ENCODE measurements at places on chromosomes 2 and 18.

GRCh38 chr2:201470821-201471731 lies 19.5 kb downstream of the STRADB start:
- no peak for DNase-seq

- no peak for DNase-seq
Measured at GRCh38 chr2:17918789-17919188, 40.3 kb downstream of the KCNS3 start.

DNA sequence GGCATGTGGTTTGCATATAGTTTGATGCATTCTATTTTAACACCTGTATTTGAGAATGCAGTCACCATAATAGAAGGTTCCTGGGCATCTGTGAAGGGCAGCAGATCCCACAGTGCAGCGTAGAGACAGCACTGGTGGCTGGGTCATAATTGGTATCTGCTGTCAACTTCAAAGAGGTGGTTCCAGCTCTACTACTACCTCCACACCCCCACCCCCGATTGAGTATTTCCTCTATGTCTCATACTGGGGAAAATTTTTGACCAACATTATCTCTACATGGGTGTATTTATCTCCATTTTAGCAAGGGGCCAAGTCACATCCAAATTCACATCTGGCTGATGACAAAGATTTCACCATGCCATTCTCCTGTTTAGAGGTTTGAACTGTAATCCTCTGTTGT lies 43.0 kb downstream of the TRPM8 start:
- DNase-seq: no peak

DNA sequence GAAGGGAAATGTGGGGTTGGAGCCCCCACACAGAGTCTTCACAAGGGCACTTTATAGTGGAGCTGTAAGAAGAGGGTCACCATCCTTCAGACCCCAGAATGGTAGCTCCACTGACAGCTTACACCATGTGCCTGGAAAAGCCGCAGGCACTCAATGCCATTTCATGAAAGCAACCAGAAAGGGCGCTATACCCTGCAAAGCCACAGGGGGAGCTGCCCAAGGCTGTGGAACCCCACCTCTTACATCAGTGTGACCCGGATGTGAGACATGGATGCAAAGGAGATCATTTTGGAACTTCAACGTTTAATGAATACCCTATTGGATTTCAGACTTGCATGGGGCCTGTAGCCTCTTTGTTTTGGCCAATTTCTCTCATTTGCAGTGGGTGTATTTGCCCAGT lies 694.7 kb downstream of the CBLN2 start:
- no peak for DNase-seq

DNA sequence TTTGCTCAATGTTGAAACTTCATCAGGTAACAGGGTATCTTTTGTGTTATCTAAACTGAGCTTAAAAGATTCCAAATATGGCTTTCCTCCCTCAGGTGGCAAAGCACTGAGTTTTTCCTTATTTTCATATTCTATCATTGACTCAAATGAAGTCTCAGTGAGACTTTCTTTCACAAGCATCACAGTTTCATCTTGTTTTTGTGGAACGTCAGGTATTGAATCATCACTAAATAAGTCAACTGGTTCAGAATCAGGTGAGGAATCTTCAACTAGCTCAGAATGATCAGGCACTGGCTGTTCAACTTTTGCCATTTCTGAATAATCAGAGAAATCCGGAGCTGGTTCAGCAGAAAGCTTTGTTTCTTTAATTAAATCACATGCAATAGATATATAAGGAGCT lies 24.6 kb downstream of the RTN4 start:
- no peak for DNase-seq

DNA sequence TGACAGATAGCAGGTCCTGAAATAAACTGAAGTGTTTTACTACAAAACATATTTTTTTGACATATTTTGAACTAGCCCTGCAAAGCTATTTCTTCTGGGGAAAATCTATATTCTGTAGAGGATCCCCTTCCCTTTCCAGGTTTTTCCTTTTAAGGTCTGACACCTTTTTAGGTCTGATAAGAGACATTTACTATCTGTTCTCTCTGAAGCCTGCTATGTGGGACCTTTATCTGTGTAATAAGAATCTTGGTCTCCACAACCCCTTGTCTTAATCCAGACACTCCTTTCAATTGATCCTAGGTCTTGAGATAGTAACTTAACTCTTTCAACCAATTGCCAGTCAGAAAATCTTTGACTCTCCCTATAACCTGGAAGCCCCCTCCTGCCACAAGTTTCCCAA lies 5.5 kb upstream of the PDK1 start:
- no peak for DNase-seq

DNA sequence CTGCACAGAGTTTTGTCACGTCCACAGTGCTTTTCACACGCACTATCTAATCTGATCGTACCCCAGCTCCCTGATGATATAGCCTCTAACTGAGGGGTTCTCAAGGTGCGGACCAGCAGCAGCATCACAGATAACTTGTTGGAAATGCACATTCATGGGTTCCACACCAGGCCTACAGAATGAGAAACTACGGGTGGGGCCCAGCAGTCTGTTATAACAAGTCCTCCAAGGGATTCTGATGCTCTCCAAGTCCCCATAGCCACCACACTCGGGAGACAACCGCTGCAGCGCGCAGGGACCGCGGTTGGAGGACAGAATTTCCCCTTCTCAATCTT lies 745 bp upstream of the BZW1 start:
- DNase-seq: no peak

DNA sequence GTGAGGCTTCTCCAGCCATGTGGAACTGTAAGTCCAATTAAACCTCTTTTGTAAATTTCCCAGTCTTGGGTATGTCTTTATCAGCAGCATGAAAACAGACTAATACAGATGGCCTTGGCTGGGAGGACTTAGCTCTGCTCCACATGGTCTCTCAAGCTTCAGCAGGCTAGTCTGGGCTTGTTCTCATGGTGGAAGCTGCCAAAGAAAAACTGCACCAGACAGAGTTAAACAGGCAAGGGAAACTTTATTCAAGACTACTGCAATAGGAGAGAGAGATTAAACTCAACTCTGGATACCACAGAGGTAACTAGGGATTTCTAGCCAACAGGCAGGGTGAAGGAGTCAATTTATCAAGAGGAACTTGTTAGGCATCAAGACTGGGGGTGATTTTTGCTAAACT lies 142.1 kb downstream of the CABLES1 start:
- DNase-seq: no peak

- no peak for DNase-seq
Measured at GRCh38 chr2:207983641-207984042, 41.7 kb downstream of the PLEKHM3 start.

DNA sequence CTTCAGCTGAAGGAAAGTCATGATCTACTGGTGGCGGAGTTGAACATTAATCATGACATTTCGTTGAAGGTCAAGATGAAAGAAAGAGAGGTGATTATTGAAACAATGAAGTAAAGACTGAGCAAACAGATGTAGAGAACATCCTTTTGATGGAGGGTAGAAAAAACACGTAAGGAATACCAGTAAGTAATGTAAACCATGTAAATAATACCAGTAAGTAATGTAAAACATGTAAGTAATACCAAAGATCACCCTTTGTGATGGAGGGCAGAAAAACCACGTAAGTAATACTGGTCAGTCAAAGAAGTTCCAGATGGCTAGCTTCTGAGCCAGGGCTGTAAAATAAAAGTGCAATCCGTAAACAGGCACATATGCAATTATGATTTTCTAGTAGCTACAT lies 1387.7 kb downstream of the SUCLG1 start:
- DNase-seq: no peak

- DNase-seq: no peak
Measured at GRCh38 chr2:207810200-207810788, 40.6 kb upstream of the FZD5 start.

DNA sequence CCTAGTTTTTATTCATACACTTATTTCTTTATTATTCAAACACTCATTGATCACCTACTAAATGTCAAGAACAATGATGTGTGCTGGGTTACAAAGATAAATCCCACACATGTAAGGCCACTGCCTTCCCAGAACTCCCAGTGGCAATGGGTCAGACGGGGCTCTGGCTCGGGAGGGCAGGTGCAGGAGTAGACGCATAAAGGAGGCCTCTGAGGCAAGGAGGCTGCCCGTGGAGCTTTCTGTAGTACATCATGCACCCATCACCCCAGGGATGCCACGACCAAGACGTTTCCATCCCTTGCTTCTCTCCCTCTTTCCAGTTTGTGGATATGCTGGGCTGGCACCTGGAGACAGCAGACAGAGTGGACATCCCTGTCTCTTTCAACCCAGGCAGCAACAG lies 153.2 kb upstream of the TTC39C start:
- DNase-seq: no peak

- no peak for DNase-seq
Measured at GRCh38 chr2:62547854-62548253, 41.9 kb upstream of the TMEM17 start.

DNA sequence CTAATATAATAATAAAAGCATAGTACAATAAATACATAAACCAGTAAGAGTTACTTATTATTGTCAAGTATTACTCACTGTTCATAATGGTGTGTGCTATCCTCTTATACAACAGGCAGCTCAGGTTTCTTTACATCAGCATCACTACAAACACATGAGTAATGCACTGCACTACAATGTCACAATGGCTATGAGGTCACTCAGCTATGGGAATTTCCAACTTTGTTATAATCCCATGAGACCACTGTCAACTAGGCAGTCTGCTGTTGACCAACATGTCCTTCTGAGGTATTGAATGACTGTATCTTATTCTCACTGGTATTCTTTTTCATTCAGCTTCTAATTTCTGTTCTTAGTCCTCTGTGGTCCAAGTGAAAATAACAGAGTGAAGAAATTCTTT lies 250.4 kb upstream of the DSEL start:
- DNase-seq: no peak

DNA sequence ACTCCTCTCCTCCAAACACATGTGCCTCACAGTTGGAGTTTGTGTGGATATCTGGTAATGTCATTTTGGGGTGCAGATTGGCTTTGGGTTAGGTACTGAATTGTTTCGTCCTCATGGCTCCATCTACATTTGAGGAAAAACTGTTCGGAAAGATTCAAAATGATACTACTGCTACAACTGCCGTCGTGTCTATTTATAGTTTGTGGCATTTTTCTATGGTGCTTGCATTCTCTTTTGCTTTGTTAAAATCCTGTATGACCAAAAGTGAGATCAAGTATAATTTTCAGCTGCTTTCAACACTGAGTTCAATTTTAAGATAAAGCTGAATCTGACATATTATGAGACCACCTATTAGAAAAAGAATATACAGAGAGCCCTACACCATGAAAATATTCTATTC lies 176.3 kb upstream of the DSEL start:
- DNase-seq: no peak

DNA sequence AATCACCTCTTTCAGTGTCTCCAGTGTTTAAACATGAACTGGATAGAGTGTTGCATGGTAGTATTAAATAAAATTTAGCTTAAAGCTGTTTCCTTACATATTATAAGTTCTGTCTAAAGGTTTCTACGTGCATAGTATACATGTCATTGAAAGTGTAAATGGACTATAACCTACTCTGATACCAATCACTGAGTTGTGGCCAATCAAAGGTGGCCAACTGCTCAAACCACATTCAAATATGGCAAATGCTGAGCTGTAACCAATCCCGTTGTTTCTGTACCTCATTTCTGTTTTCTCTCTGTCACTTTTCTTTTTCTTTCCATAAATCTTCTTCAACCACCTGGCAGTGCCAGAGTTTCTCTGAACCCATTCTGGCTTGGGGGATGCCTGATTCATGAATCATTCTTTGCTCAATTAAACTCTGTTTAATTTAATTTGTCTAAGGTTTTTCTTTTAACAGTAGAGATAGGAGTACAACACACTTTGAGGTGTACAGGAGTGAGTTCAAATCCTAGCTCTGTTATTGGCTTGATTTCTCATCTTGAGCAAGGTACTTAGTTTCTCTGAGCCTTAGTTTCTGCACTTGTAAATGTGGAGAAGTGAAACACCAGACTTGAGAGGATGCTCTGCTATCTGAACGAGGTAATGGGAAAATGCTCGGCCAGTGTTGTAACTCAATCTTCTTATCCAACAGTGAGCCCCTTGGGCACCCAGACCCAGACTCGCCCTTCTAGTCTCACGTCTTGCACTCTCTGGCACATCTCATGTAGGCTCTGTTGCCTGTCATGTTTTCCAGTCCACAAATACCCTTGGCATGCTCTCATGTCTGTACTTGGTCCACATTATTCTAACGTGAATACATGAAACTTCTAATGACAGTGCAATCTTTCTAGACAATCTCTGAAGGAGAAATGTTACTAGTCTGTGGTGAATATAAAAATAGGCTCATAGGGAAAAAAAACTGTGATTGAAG lies 228.0 kb downstream of the PIK3C3 start:
- no peak for DNase-seq

DNA sequence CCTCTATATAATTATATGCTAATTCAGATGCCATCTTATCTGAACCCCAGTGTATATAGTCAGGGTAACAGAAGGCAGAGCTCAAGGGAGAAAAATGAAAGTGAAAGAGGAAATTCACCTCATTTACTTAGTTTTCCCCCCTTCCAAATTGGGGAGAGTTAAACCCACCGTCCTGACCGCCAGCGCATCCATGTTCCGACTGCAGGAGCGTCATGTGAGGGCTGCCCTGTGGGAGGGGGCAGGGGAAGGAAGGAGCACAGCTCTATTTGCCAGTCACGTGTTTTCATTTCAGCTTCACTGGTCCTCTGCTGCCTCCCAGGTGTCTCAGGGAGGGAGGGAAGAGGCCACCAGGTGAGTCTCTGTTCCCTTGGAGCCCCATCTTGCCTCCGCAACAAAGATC lies 13.2 kb downstream of the CNNM4 start:
- DNase-seq: no peak

- no peak for DNase-seq
Measured at GRCh38 chr18:13393338-13393737, 174.8 kb downstream of the LDLRAD4 start.

DNA sequence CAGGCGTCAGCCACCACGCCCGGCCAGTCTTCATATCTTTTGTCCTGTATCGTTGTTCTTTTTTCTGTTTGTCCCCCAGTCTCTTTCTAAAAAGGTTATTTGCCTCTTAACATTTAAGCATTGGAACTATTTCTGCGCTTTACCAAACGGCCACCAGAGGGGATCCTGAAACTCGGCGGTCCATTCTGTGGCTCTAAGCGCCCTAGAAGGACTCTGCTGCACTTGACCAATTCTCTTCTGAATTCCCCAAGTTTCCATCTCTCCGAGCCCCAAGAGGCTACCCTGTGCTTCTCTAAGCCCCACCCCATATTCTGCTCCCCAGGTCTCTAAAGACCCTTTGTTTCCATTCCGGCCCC lies 33.1 kb upstream of the REG3G start:
- no peak for DNase-seq

DNA sequence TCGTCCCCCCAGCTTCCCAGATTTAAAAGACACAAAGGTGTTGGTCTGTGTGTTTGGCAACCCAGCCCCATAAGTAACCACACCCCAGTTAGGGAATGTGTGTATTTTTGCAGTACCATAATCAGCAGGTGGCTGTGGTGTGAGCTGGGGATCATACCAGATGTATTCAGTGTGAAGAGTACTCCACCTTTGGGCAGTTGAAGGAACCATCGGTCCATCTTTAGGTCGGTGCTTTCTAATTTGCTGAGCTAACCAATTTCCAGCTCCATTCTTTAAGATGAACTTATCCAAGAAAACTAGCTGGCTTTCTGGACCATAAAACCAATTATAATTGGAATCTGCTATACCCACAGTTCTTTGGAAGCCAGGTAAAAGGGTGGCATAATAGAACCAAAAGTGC lies 3.2 kb downstream of the DSEL start:
- DNase-seq: no peak
